Muscle of leg (tissue), 16 donors: ENCODE measurements at places on chromosomes 13 and 19. TPM values are rescaled to one million over a fixed set of nuclear protein-coding genes. Genes with fewer than 3 reads are reported as not detected.

Gene SLC10A2
- polyA plus RNA-seq = not detected

Gene ANKLE1
- 0.70 TPM for polyA plus RNA-seq

Gene MEIOSIN
- not detected for polyA plus RNA-seq

Gene ZFP28
- polyA plus RNA-seq = 11.9 TPM

Gene FREM2
- polyA plus RNA-seq = 7.8 TPM
